ENCODE measurements at places on chromosomes 12 and 14. TPM values are rescaled to one million over a fixed set of nuclear protein-coding genes. Genes with fewer than 3 reads are reported as not detected.

The TBX3 gene
- total RNA-seq, result 1.4 TPM

The BDKRB2 gene
- 0.21 TPM for total RNA-seq

DNA sequence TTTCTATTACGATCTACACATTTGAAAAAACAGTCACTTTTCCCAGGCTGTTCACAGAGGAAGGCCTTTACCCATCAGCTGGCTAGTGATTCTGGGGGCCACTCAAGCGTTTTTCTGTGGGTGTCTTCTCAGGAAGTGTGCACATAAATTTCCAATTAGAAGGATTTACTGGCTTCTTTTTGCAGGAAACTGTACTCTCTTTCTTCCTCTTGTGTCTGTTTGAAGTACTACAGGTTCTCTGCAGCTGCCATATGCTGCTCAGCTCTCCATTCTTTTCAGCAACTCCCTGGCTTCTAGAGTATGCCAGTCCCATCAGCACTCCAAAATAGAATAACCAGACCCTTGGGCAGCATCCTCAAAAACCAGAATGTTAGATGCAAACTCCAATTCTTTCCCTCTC is 110.4 kb upstream of the NAV3 start:
- peak; percentile 75 for DNase-seq
- H3K36me3 ChIP-seq, result no peaks in the 10 kb centered on the region
- no peak overlapping the region for H3K4me3 ChIP-seq
- peak overlapping the region; percentile 9 for H3K27ac ChIP-seq
- peaks cover 26% of the 10 kb centered on the region for H3K4me1 ChIP-seq

The RAB35 gene
- 63.0 TPM for total RNA-seq

DNA sequence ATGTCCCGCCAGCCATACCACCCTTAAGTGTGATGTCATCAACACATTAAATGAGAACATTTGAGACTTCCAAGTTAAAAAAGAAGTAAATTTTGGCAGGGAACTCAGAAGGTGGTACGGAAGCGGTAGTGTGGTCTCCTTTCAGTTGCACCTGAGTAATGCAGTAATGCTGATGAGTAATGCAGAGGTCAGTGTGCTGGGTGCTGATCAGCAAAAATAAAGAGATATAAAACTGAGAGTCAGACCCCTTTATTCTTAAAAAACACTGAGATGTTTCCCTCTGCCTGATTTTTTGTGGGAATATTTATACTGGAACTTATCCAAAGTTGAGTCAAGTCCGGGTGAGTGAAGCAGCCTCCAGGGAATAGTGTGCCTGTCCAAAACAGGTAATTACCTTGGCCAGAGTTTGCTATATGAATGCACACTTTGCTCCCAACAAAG is 370.6 kb upstream of the PRICKLE1 start:
- H3K4me3 ChIP-seq, result no peak overlapping the region
- no peaks in the 10 kb centered on the region for H3K27me3 ChIP-seq

- no peak for DNase-seq
- no peaks in the 10 kb centered on the region for H3K36me3 ChIP-seq
- H3K27me3 ChIP-seq, result no peaks in the 10 kb centered on the region
- no peak overlapping the region for H3K4me3 ChIP-seq
These were observed 224.0 kb downstream of the TTC6 start for GRCh38 chr14:37819155-37820015.

GRCh38 chr12:46556819-46557524 is 184.4 kb upstream of the SLC38A2 start:
- no peaks in the 10 kb centered on the region for H3K27me3 ChIP-seq
- H3K27ac ChIP-seq, result peak overlapping the region; percentile 69
- DNase-seq, result no peak
- peaks cover 73% of the 10 kb centered on the region for H3K4me1 ChIP-seq
- no peaks in the 10 kb centered on the region for H3K36me3 ChIP-seq

DNA sequence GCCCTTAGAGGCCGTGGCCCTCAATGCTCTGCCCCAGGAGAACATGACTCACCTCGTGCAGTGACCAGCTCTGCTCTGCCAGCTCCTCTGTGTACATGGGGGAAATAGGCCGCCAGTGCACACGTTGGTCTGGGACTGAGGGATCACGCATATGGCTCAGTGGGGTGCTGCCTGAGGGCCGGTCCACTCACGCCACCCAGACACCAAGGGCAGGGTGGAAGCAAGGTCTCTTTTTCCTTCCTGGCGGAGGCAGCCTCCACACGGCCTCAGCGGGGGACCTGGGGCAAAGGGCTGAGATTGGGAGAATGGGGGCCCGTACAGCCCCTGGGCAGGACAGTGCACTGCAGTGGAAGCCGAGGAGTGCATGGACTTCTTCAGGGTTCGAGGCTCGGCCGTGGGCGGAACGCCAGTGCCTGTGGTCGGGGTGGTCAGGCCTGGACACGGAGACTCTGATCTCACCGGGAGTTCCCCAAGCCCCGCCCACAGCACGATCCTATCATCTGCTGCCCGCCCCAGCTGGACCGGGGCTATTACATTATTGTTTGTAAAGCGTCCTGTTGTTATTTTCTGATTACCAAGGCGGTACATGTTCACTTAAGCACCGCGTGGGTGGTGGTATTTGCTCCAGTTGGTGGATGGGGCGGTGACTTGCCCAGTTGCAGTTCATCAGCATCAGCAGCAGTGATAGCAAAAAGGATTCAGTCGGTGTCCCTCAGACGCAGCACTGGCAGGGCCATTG is 38.8 kb upstream of the TDRD9 start:
- H3K4me3 ChIP-seq, result no peak overlapping the region
- no peaks in the 10 kb centered on the region for H3K4me1 ChIP-seq
- H3K27me3 ChIP-seq, result no peaks in the 10 kb centered on the region
- no peaks in the 10 kb centered on the region for H3K36me3 ChIP-seq

DNA sequence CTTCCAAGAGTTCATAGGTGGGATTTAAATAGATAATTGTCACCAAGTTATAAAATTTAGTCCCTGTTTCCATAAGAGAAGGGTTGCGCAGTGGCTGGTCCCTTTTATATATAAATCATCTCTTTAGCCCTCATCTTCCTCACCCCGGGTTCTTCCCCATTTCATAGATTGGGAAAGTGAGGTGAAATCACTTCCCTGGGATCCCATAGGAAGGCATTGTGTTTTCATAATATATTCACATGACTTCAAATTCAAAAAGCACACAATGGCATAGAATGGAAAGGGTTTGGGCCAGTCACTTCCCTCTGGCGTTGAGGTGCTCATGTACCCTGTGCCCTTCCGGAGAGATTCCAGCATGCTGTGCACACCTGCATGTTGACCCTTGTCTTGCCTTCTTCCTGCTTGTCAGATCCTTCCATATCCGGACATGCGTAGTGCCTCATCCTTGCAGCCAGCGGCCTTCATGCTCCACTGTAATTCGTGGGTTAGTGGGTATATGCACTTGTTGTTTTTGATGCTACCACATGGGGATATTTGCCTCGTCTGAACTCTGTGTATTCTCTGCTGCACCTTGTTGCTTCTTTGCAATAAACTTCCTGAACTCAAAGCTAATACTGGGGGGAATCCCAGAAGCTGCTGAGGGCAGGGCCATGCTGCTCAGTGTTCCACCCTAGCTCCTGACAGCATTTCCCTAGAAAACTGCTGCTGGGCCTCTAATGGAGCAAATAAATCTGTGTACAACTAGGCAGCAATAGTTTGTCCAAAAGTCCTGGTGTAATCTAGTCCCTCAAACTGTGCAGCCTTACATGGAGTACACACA is 59.6 kb downstream of the ANAPC7 start:
- H3K36me3 ChIP-seq, result peaks cover 98% of the 10 kb centered on the region
- no peaks in the 10 kb centered on the region for H3K27me3 ChIP-seq
- H3K4me3 ChIP-seq, result no peak overlapping the region
- peaks cover 22% of the 10 kb centered on the region for H3K4me1 ChIP-seq
- no peak for DNase-seq

The FAM186B gene
- 0.19 TPM for total RNA-seq

DNA sequence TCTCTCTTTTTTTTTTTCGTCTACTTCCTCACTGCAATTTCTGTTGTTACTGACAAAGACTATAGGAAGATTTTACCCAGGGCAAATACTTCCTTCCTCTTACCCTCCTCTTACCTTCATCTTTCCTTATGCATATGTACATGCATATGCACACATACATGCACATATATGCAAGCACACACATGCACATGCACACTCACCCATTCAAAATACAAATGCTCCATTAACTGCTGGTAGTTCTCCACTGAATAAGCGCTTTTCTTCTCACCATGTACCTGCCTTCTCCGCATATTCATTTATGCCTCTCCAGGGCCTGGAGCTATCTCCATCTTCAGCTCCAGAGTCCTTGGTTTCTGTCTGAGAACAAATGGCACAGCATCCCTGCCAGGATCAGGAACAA is 632 bp downstream of the C12orf54 start:
- no peak for DNase-seq
- no peak overlapping the region for H3K27ac ChIP-seq
- no peaks in the 10 kb centered on the region for H3K36me3 ChIP-seq
- no peak overlapping the region for H3K4me3 ChIP-seq

- no peak for DNase-seq
- no peaks in the 10 kb centered on the region for H3K27me3 ChIP-seq
- no peaks in the 10 kb centered on the region for H3K36me3 ChIP-seq
- no peaks in the 10 kb centered on the region for H3K4me1 ChIP-seq
These were observed 97.3 kb upstream of the ST8SIA1 start for GRCh38 chr12:22431693-22432251.

The CCDC38 gene
- total RNA-seq, result 0.26 TPM

GRCh38 chr14:68598089-68598488 is 194.8 kb downstream of the ZFP36L1 start:
- peaks cover 14% of the 10 kb centered on the region for H3K4me1 ChIP-seq
- H3K36me3 ChIP-seq, result no peaks in the 10 kb centered on the region
- no peaks in the 10 kb centered on the region for H3K27me3 ChIP-seq
- no peak overlapping the region for H3K4me3 ChIP-seq

The LHX5 gene
- total RNA-seq, result not detected

The OTOGL gene
- 0.73 TPM for total RNA-seq

The KLRF2 gene
- total RNA-seq, result not detected

DNA sequence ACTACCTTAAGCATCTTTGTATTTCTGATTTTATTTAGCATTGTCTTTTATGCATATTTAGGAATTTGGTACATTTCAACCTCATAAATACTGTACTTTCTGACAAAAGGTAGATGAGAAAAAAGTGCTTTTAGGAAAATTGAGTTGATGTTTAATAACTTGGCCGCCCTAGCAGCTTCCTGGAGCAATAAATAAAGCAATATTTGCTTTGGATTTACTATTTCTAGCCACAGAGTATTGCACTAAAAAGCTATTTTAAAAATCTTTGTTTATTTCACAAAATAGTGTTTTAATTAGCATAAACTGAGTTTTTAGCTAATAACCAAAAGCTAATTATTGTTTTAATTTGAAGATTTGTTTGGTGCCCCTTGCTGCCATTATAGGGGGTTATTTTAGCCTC is 9.5 kb downstream of the PAPOLA start:
- no peaks in the 10 kb centered on the region for H3K27me3 ChIP-seq
- no peak overlapping the region for H3K27ac ChIP-seq
- peaks cover 3% of the 10 kb centered on the region for H3K36me3 ChIP-seq
- no peak for DNase-seq

- DNase-seq, result no peak
- H3K4me1 ChIP-seq, result no peaks in the 10 kb centered on the region
- no peaks in the 10 kb centered on the region for H3K36me3 ChIP-seq
- H3K27ac ChIP-seq, result no peak overlapping the region
- H3K27me3 ChIP-seq, result no peaks in the 10 kb centered on the region
- no peak overlapping the region for H3K4me3 ChIP-seq
These were observed 11.0 kb downstream of the GCH1 start for GRCh38 chr14:54891471-54892245.
